ENCODE measurements at places on chromosomes 7 and 10.

- peak; percentile 60 for DNase-seq
Measured at GRCh38 chr7:92835261-92835850, 1.0 kb downstream of the CDK6 start.

DNA sequence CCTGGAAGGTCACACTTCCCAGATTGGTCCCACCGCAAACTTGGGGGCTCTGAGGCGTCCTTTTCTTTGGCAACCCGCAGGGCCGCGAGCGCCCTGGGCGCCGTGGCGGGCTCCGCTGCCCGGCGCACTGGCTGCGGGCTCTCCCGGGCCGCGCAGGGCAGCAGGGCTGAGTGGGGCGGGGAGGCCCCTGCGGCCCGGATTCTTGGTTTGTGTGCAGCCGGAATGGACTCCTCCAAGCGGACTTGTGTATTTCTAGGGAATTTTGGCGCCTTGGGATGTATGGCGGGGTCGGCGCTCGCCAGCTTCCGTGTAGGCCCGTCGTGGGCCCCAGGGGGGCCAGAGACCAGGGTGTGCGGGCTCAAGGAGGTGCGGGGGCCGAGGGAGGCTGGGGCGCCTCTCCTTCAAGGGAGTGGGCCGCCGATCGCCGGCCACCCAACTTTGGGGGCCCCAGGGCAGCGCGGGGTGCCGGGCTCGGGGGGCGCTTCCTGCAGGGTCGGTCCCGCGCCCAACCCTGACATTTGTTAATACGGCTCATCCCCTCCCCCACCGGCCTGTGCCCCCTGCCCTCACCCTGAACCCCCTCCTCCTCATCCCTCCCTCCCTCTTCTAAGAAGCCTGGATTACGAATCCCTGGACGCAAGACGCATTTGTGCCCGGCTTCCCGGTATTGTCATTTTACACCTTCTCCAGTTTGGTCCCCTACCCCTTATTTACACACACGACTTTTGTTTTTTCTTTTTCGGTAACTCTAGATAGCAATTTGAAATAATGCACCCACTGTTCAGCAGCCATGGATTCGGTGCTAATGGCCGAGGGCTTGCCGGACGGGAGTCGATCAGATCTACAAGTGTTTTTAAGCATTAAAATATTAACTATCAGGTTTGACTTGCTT lies 2.5 kb downstream of the TCF7L2 start:
- DNase-seq: no peak

DNA sequence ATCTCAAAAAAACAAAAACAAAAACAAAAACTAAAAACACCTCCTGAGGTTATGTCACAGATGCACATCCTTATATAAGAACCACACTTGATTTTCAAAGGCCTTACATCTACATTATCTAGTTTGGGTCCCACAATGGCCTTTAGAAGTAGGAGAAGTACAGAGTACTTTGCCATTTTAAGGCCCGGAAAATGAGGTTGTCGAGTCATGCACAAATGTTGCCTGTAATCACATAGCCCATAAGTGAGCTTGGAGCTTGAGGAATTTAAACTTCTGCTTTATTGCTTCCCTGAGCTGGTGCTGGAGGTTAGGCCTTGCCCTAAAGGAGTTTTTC lies 9.7 kb upstream of the MKRN1 start:
- no peak for DNase-seq

DNA sequence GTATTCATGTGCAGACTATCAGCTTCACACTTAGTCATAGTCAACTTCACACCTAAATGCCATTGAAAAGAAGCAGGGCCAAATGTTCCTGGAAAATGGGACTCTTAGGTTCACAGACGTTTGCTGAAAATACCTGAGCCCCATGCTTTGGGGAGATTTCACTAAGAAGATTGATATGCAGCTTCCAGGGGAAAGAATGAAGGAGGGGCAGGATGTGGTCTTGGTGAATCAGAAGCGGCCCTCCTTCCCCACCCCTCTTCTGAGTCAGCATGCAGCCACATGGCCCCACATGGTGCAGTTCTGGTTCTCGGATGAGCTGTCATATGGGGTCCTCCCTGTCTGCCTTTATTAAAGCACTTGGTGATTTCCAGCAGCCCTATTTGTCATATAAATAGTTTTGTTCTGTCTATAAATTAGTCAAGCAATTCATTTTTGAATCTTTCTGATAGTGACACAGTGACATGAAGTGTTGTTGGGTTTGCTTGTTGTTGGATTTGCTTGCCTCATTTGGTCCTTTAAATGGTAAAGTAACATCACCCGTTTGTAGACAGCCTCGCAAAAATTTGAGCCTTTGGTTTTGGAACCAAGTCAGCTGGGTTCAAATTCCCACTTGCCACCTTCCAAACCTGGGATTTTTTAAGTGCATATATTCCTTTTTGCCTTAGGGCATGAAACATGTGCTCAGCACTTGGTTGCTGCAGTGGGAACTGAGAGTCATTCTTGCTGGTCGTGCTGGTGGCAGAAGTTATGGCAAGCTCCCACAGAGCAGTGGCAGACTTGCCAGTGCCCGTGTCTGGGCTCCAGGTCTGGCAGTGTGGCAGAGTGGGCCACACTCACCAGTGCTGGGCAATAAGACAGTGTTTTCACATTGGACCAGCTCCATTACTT lies 68.1 kb upstream of the CDK6 start:
- peak; percentile 81 for DNase-seq

DNA sequence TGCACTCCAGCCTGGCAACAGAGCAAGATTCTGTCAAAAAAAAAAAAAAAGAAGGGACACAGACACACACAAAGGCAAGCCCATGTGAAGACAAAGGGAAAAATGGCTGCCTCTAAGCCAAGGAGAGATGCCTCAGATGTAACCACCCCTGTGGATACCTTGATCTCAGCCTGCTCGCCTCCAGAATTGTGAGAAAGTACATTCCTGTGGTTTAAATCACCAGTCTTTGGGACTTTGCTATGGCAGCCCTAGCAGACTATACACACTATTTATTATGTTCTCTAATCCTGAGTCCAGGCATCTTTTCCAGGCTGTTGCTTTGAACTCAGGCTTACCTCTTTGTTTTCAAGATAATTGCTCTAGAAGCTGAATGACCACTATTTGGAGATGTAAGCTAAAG lies 494.3 kb downstream of the GALNT17 start:
- no peak for DNase-seq

DNA sequence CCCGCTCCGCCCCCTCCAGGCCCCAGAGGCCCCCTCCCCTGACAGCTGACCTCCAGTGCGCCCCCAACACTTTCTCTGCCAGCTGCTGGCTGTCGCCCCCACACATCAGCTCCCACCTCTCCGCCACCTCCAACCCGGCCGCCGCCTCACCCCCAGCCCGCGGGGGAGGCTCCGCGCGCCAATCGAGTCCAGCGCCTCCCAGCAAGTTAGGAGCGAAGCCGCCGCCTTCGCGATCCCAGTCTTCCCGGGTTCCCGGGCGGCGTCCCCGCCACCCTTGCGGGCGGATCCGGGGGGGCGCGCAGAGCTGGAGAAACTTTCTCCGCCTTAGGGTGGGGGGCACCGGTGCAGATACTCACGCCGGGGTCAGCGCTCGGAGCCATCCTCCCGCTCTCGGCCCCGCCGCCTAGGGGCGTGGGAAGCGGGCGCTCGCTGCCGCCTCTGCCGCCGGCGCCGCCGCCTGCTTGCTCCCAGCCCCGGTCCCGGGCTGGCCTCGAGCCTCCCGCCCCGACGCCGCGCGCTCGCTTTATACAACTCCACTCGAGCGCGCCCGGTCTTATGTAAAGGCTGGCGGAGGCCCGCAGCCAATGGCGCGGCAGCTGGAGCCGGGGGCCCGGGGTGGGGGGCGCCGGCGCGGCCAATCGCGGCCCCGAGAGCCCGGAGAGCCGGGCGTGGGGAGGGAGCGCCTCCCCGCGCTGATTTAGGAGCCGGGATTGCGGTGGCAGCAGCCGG lies at the start of gene CRTAC1:
CRTAC1 (minus strand) TSS at position 529 of the 729 bp plus-strand sequence; CDS start at position 380, 149 bp downstream.
- DNase-seq: peak; percentile 24
